IMR-90 (cell line): ENCODE measurements at places on chromosomes 1 and 21. TPM values are rescaled to one million over a fixed set of nuclear protein-coding genes. Genes with fewer than 3 reads are reported as not detected.

DNA sequence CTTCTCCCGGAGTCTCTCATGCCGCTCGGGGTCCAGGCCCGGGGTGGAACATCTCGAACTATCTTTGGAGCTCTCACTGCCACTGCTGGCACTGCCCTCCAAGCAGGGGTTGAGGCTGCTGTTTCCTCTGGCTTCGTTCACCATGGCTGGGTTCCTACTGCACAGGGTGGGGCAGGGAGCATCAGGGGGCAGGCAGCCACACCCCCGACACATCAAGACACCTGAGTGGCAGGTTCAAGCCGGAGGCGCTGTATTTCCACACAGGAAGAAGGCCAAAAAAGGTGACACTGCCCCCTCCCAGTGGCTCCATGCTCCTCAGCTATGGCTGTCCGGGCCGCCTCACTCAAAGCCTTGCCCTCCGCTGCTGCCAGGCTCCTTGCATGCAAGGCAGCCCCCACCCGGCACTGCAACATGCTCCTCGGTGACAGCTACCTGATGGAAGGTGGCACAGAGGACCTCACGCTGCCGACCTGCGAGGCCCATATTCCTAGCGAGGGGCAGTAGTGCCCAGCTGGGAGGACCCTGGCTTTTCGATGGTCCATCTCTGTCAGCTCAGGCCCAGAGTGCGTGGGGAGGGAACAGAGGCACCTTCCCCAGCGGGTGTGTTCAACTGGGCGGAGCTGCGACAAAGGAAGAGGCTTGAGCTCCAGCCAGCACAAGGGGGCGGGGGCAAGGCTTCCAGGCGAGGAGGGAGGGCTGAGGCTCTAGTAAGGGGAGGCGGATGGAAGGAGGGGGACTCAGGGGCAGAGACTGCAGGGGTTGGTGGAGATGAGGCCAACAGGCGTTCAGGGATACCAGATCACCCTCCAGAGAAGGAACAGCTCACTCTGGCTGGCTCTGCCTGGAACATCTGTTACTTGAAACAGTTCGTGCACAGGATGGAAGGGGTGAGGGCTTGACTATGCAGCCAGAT is 2.5 kb downstream of the MTHFR start:
- peak; percentile 97 for DNase-seq

GRCh38 chr21:14866859-14867765 is 197.7 kb downstream of the NRIP1 start:
- no peak for DNase-seq

- DNase-seq, result peak; percentile 98
Observed at GRCh38 chr1:7300893-7301663, 470.0 kb upstream of the VAMP3 start.

GRCh38 chr1:77624102-77624501 is 58.4 kb downstream of the ZZZ3 start:
- DNase-seq, result no peak

DNA sequence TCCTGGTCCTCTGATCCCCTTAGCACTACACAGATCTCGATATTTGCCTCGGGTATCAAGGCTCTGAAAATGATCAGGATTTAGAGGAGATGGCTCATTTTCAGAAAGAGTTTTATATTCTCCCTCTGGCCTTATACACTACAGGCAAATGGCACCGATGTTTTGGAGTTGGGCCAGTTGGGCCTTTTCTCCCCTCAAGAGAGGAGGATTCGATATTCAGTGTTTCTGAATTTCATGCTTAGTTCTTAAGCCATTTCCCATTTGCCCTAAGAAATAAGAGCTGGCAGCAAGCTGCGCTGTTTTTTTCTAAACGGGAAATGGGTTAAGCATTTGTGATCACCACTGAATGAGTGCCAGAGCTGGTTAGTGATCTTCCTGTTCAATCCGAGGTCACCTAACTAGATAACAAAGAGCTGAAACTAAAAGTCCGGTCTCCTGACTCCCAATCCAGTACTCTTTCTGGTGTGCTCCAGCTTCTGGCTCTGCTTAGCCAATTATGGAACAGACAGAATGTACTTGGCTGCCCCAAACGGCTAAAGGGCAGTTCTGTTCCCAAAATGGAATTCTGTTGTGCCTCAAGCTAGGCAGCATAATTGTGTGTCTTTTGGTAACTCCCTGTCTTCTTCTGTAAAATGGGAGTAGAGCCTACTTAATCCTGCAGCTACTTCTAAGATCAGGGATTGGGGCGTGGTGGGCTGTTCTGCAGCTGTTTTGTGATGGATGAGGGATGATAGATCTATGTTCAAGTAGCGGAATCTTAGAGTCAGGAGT is 1.2 kb upstream of the CPT2 start:
- no peak for DNase-seq

GRCh38 chr1:214316593-214316992 is 35.6 kb downstream of the SMYD2 start:
- DNase-seq, result peak; percentile 41

- DNase-seq, result no peak
Observed at GRCh38 chr1:219927956-219928790, at the start of gene SLC30A10. SLC30A10 (minus strand) TSS chr1:219928557; CDS start chr1:219928440, 117 bp downstream.

DNA sequence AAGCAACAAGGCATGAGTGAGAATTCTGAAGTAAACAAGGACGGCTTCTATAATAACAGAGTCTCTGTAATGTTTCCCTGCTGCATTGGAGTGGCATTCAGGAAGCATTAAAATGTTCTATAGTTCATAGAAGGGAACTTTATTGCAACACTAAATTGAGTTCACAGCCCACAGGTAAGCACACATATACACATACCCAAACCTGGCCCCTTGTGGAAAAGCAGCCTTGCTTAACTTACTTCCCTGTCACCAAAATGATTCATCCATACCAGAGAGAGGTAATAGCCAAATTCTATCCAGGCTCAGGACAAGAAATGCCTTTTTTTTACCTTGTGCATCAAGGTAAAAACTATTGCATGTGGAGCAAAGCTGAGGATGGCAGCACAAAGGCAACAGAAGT is 241.4 kb downstream of the HHIPL2 start:
- DNase-seq, result no peak

- peak; percentile 22 for DNase-seq
Observed at GRCh38 chr21:21238629-21239400, 240.6 kb downstream of the NCAM2 start.

GRCh38 chr21:44483288-44484237 is 28.3 kb downstream of the LRRC3 start:
- DNase-seq, result peak; percentile 6

- no peak for DNase-seq
Observed at GRCh38 chr1:116179419-116179818, 68.2 kb downstream of the MAB21L3 start.

DNA sequence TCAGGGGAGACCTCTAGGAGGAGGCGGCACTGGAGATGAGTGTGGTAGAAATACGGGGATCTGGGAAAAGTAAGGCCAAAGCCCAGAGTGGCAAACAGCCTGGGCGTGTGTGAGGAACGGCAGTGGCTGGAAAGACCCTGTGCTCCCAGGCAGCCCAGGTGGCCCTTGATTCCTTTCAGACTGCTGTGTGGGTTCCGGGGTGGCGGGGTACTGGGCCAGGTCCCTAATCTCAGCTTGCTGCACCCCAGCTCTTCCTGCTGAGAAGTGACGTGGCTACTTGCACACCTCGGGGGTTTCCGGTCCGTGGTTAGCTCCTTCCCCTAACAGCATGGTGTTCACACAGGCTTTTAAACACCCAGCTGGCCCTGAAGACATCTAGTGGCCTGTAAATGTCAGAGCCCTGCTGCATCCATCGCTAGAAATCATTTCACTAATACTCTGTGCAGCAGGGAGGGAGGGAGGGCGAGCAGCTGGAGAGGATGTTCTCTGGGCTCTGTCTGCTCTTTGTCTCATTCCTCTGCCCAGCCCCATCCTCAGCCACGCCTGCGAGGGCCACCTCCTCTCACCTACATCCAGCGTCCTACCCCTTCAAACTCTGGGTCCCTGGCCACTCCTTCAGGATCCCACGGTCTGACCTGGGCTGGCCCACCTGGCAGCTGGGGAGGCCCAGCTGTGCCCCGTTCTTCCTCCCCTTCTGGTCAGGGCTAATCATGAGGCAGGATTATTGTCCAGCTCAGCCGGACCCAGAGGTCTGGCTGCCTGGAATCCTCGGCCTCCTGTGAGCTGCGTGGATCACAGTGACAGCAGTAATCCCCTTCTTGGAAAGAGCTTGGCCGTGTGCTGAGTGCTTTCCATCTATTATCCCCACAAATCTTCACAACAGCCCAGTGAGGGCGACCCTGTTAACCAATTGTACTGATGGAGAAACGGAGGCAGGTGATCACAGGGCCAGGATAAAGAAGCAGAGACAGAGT is 7.2 kb downstream of the ZDHHC18 start:
- DNase-seq, result no peak

DNA sequence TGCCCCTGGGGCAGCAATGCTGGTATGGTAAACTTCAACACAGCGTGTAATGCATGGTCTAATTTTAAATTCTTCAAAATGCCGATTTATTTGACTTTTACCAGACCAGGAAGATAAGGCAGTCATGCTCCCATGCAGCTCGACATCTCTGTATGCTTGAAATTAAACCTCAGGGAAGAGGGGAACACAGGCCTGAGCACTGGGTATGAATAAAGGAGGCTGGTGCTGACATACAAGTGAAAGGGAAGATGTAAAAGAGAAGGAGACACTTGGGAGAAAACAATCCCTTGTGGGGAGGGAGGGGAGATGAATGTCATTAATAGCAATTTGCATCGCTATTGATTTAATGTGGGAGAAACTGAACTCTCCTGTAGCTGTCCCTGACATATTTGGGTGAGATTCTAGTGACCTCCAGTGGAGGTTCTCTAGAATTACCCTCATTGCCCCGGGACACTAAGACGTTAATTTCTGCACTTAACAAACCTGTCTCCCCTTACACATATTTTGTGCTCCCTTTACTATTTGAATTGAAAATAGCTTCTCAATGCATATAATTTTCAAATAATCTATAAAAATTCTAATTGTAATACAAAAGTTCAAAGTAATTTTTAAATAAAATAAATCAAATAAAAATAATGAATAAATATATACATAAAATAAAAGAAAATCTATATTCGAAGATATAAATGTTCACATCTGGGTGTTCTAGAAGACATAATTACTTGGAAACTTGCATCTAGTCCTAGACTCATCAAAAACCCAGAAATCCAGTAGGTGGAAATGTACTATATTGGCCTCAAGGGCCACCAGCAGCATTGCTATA is 283.1 kb downstream of the LMX1A start:
- peak; percentile 56 for DNase-seq

GRCh38 chr1:183180218-183180617 is 5.8 kb upstream of the LAMC2 start:
- DNase-seq, result peak; percentile 85

DNA sequence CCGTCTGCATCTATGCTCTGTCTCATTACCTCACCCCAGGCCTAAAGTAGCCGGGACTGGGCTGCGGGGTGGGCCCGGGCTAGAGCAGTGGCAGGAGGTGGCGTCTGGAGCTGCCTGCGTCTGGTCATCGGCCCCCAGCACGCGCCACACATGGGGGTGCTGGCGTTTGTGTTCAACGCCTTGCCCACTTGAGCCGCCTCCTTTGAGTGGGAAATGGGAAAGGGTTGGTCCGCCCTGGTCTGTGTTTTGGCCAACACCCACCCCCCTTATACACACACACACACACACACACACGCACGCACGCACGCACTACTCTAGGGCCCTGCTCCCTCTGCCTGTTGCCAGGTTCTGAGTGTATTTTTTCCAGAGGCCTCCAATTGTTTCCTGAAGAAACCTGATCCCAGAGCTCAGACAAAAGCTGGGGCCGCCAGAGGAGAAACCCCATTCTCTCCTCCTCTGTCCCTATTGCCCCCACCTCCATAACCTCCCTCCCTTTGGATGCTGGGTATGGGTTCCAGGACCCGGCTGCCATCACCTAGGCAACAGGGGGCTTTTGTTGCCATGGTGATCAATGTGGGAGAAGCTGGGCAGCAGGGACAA is 10.1 kb downstream of the VANGL2 start:
- no peak for DNase-seq

- no peak for DNase-seq
Observed at GRCh38 chr1:115649964-115650363, 8.2 kb downstream of the VANGL1 start.

- no peak for DNase-seq
Observed at GRCh38 chr1:184062640-184063286, 11.2 kb downstream of the TSEN15 start.

DNA sequence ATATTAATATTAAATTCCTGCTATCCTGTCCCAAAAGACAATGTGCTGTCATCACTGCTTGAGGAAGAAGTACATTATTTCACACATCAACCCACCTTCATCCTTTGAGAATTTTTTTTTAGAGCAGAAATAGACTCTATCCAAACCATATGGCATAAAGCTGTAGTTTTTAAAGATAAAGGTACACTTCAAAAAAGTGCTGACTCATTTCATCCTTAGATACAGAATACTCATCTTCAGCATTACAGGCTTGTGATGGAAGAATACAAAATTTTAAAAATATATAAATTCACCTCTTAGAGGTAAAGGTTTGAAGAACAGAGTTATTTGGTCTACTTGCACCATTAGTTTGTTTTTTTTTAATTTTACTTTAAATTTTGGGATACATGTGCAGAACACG is 126.7 kb upstream of the ERG start:
- DNase-seq, result no peak

Gene TFF3
- not detected in 2 replicates for total RNA-seq

Gene CRYAA
- total RNA-seq, result not detected in 2 replicates

Gene TMEM61
- total RNA-seq, result not detected in 2 replicates

Gene ADAMTS5
- total RNA-seq, result 0.54 and 1.1 TPM in 2 replicates

Gene SLAMF6
- not detected in 2 replicates for total RNA-seq

Gene CCNL2
- 53.9 and 61.1 TPM in 2 replicates for total RNA-seq

Gene HTR6
- not detected in 2 replicates for total RNA-seq

Gene RAB7B
- 9.1 and 10.6 TPM in 2 replicates for total RNA-seq

Gene B4GALT3
- total RNA-seq, result 11.4 and 19.9 TPM in 2 replicates
